Activated CD8-positive, alpha-beta T cell treated with anti-CD3 and anti-CD28 coated beads for 36 hours (primary cell): ENCODE measurements at places on chromosomes 5 and 9. TPM values are rescaled to one million over a fixed set of nuclear protein-coding genes. Genes with fewer than 3 reads are reported as not detected.

GRCh38 chr5:126066836-126067235 lies 356.4 kb upstream of the GRAMD2B start:
- no peak overlapping the region for H3K27ac ChIP-seq
- no peak overlapping the region for H3K4me3 ChIP-seq
- no peaks in the 10 kb centered on the region for H3K36me3 ChIP-seq
- H3K27me3 ChIP-seq: no peaks in the 10 kb centered on the region
- H3K4me1 ChIP-seq: no peaks in the 10 kb centered on the region

GRCh38 chr9:113798062-113799030 lies 77.8 kb upstream of the ZNF618 start:
- H3K27me3 ChIP-seq: peaks cover 2% of the 10 kb centered on the region
- no peak overlapping the region for H3K27ac ChIP-seq
- no peak overlapping the region for H3K4me3 ChIP-seq
- H3K36me3 ChIP-seq: no peaks in the 10 kb centered on the region

DNA sequence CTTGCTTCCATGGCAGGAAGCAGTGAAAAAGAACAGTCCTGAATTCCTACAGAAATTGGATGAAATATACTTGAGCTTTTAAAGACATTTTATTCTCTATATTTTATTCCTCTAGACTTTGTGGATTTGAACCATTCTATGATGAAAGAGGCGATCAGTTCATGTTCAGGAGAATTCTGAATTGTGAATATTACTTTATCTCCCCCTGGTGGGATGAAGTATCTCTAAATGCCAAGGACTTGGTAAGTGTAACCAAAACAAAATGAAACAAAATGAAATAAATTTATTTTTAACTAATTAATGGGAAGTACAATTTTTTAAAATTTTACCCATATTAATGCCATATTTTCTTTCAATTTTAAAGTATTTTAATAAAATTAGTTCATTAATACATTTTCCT lies 34.1 kb downstream of the STARD4 start:
- H3K4me1 ChIP-seq: no peaks in the 10 kb centered on the region
- H3K4me3 ChIP-seq: no peak overlapping the region
- peaks cover 20% of the 10 kb centered on the region for H3K36me3 ChIP-seq
- no peaks in the 10 kb centered on the region for H3K27me3 ChIP-seq
- H3K27ac ChIP-seq: no peak overlapping the region

DNA sequence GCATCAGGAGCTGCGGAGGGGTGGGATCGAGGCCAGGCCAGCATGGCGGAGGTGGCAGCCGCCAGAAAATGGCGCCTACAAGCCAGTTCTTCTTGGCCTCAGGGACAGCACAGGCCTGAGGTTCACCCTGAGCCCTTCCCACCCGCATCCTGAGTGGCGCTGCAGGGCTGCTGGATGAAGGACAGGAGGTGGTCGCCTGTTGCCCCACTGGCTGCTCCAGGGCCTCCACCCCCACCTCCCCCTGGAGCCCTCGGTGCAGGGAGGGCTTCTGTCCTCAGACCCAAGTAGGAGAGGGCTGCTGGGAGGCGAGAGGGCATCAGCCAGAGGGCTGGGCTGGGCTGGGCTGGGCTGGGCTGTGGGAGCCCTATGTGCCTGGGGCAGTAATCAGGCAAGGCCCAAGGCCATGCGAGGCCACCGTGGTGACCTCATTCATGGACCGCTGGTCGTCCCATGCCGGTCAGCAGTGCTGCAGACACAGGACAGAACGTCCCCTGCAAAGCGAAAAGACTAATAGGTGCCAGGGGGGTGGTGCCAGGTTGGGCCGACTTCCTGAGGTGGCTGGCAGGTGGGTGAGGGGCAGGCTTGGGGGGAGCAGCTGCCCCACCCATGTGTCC lies 13.8 kb downstream of the GPSM1 start:
- peaks cover 5% of the 10 kb centered on the region for H3K4me1 ChIP-seq
- no peaks in the 10 kb centered on the region for H3K36me3 ChIP-seq
- no peaks in the 10 kb centered on the region for H3K27me3 ChIP-seq
- no peak overlapping the region for H3K27ac ChIP-seq
- no peak for DNase-seq

DNA sequence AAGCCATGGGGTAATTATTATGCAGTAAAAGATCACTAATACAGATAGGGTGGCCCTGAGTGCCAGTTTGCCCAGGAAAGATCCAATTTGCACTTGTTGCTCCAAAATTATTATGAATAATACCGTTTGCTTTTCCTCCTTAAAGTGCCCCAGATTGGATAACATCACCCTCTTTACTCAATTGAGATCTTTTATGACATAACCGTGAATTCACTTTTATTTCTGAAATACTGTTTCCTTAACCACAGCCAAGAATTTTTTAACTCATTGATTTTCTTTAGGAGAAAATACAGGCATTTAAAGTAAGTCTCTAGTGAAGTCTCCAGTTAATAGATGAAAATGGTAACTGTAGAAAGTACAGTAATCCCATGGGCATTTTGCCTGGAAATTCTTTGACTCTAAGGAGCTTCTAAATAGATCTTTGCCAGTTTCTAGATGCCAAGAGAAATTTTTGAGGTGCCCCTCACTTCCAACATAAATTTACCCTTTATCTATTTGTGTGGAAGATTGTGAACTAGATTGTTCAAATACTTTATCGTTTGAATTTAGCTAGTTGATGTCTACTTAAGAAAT lies 99.2 kb downstream of the UHRF2 start:
- no peak overlapping the region for H3K4me3 ChIP-seq
- H3K27me3 ChIP-seq: no peaks in the 10 kb centered on the region
- peaks cover 25% of the 10 kb centered on the region for H3K36me3 ChIP-seq
- DNase-seq: no peak
- no peak overlapping the region for H3K27ac ChIP-seq

- no peak overlapping the region for H3K27ac ChIP-seq
- H3K36me3 ChIP-seq: no peaks in the 10 kb centered on the region
- H3K4me3 ChIP-seq: no peak overlapping the region
- H3K4me1 ChIP-seq: peaks cover 2% of the 10 kb centered on the region
Measured at GRCh38 chr5:128224336-128224735, 140.8 kb downstream of the SLC12A2 start.

DNA sequence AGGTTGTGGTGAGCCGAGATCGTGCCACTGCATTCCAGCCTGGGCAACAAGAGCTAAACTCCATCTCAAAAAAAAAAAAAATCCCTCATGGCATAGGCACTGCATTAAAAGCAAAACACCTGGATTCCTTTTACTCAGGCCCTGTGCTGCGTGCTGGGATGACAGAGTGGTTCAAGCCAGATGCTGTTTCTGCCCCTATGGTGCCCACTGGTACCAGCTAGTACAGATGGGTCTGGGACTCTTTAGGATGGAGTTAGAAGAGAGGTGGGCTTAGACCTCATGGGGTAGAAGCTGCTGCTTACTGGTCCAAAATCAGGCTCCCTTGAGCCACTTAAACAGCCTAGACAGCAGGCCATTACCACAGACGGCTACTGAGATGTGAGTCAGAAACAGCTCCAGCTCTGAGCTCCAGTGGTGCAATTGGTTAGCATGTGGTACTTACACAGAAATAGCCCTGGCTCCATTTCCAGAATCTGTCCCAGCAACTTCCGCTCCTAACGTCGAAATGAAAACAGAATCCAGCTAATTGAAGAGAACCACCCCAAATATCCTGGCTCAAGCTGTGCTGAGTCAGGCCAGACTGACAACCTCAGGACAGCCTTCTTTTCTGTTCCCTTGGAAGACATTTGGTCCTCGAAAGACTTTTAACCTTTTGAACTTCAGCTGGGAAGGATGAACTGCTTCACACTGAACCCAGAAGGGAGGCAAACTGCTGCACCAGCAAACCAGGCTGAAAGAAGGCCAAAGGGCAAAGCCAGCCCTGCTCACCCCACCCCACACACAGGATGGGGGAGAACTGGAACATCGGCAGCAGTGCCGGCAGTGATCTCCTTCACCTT lies 15.5 kb downstream of the C5orf15 start:
- peaks cover 23% of the 10 kb centered on the region for H3K36me3 ChIP-seq
- H3K4me1 ChIP-seq: peaks cover 10% of the 10 kb centered on the region
- H3K4me3 ChIP-seq: no peak overlapping the region
- DNase-seq: no peak
- H3K27me3 ChIP-seq: no peaks in the 10 kb centered on the region
- peak overlapping the region; percentile 16 for H3K27ac ChIP-seq

DNA sequence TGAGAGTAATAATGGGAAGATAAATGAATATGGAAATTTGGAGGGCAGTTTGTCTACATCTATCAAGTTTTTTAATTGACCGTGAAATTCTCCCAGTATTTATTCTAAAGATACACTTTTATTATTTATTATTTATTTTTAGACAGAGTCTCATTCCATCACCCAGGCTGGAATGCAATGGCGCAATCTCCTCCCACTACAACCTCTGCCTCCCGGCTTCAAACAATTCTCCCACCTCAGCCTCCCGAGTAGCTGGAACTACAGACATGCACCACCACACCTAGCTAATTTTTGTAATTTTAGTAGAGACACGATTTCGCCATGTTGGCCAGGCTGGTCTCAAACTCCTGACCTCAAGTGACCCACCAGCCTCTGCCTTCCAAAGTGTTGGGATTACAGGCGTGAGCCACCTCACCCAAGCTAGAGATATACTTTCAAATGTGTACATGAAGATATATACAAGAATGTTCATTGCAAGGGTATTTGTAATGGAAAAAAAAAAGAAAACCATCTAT lies 97.7 kb upstream of the SLC12A2 start:
- peaks cover 6% of the 10 kb centered on the region for H3K36me3 ChIP-seq
- no peaks in the 10 kb centered on the region for H3K4me1 ChIP-seq
- no peak overlapping the region for H3K4me3 ChIP-seq
- DNase-seq: no peak

GRCh38 chr5:75612226-75612569 lies 945 bp downstream of the ANKDD1B start:
- peaks cover 5% of the 10 kb centered on the region for H3K4me1 ChIP-seq
- H3K27ac ChIP-seq: no peak overlapping the region
- no peak for DNase-seq

- H3K27me3 ChIP-seq: no peaks in the 10 kb centered on the region
- H3K27ac ChIP-seq: peak overlapping the region; percentile 93
- H3K4me3 ChIP-seq: peak overlapping the region; percentile 94
- H3K36me3 ChIP-seq: peaks cover 4% of the 10 kb centered on the region
Measured at GRCh38 chr9:136243631-136244030, 2.0 kb downstream of the QSOX2 start.

DNA sequence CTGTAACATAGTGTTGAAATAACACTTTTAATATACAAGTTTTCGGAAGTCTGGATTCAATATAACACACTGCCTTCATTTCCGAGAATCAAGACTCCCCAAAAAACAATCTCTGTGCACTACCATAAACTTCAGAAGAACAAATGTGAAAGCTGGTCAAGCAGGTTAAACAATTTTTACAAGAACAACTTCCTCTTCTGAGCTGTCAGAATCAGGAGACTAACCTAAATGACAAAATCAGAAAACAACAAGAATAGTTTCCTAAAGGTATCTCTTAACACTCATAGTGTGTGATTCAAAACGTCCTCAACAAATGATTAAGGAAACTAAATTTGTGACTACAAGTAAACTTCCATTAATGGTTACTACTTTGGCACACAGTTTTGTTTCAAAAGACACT lies 11.6 kb downstream of the C9orf72 start:
- H3K36me3 ChIP-seq: peaks cover 22% of the 10 kb centered on the region
- H3K27ac ChIP-seq: no peak overlapping the region
- H3K4me1 ChIP-seq: peaks cover 21% of the 10 kb centered on the region
- no peaks in the 10 kb centered on the region for H3K27me3 ChIP-seq

DNA sequence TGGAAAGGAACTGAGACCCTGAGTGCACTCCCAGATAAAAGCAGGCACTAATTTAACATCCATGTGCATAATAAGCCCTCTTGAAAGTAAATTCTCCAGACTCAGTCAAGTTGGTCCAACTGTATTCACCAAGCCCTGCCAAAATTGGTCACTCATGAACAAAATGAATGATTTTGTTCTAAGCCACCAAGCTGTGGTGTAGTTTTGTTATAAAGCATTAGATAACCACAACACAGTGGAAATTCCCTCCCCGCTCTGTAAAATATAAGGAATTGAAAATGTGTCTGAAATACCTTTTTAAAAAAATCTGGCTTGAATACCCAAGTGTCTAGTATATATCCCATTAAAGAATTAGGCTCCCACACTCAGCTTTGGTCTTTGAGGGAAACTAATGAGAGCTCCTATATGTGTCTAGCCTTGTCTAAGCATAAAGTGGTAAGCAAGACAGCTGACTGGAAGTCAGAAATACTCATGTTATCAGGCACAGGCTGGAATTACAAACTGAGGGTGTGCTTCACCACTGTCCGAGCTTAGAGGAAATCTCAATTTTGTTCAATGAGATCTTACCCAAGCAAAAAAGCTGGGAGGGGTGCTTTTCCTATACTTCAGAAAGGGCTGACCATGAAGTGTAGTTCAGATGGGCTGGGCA lies 33.2 kb downstream of the IDNK start:
- H3K27ac ChIP-seq: no peak overlapping the region
- H3K4me1 ChIP-seq: peaks cover 3% of the 10 kb centered on the region
- H3K36me3 ChIP-seq: peaks cover 41% of the 10 kb centered on the region

- H3K27me3 ChIP-seq: no peaks in the 10 kb centered on the region
- H3K27ac ChIP-seq: no peak overlapping the region
- no peak for DNase-seq
- H3K4me3 ChIP-seq: no peak overlapping the region
Measured at GRCh38 chr5:144177548-144177947, 6.9 kb downstream of the KCTD16 start.

- H3K4me1 ChIP-seq: peaks cover 8% of the 10 kb centered on the region
- H3K4me3 ChIP-seq: no peak overlapping the region
- no peak overlapping the region for H3K27ac ChIP-seq
- no peaks in the 10 kb centered on the region for H3K27me3 ChIP-seq
Measured at GRCh38 chr5:436641-436975, 6.4 kb upstream of the EXOC3 start.

- no peaks in the 10 kb centered on the region for H3K27me3 ChIP-seq
- no peak overlapping the region for H3K4me3 ChIP-seq
- H3K4me1 ChIP-seq: peaks cover 17% of the 10 kb centered on the region
- H3K27ac ChIP-seq: peak overlapping the region; percentile 12
- DNase-seq: peak; percentile 75
Measured at GRCh38 chr9:92706218-92706940, 36.4 kb upstream of the IPPK start.

- no peaks in the 10 kb centered on the region for H3K27me3 ChIP-seq
- H3K4me1 ChIP-seq: peaks cover 53% of the 10 kb centered on the region
- no peaks in the 10 kb centered on the region for H3K36me3 ChIP-seq
- H3K27ac ChIP-seq: peak overlapping the region; percentile 34
Measured at GRCh38 chr9:129580211-129580915, 40.5 kb downstream of the C9orf50 start.

- H3K4me1 ChIP-seq: peaks cover 42% of the 10 kb centered on the region
- DNase-seq: no peak
- H3K27ac ChIP-seq: no peak overlapping the region
- H3K27me3 ChIP-seq: no peaks in the 10 kb centered on the region
Measured at GRCh38 chr9:76652894-76653293, 111.3 kb upstream of the PCA3 start.

GRCh38 chr9:136543830-136544547 lies 1.9 kb downstream of the NOTCH1 start:
- no peaks in the 10 kb centered on the region for H3K27me3 ChIP-seq
- H3K4me1 ChIP-seq: peaks cover 52% of the 10 kb centered on the region
- H3K4me3 ChIP-seq: peak overlapping the region; percentile 90
- H3K36me3 ChIP-seq: peaks cover 22% of the 10 kb centered on the region
- peak overlapping the region; percentile 38 for H3K27ac ChIP-seq
- no peak for DNase-seq

- no peaks in the 10 kb centered on the region for H3K36me3 ChIP-seq
- H3K4me1 ChIP-seq: no peaks in the 10 kb centered on the region
- no peak overlapping the region for H3K4me3 ChIP-seq
- H3K27me3 ChIP-seq: no peaks in the 10 kb centered on the region
Measured at GRCh38 chr5:164332349-164333196, 827.2 kb downstream of the MAT2B start.

Gene PPP1R26
- 0.54 TPM for total RNA-seq

Gene TMEM232
- total RNA-seq: 0.49 TPM

Gene NPR3
- total RNA-seq: 0.16 TPM

Gene MRPS2
- 57.4 TPM for total RNA-seq

Gene CLIC3
- not detected for total RNA-seq

Gene XPA
- 9.8 TPM for total RNA-seq

Gene ANKRD18A
- 0.85 TPM for total RNA-seq
